ENCODE measurements at places on chromosomes 5 and 9. TPM values are rescaled to one million over a fixed set of nuclear protein-coding genes. Genes with fewer than 3 reads are reported as not detected.

DNA sequence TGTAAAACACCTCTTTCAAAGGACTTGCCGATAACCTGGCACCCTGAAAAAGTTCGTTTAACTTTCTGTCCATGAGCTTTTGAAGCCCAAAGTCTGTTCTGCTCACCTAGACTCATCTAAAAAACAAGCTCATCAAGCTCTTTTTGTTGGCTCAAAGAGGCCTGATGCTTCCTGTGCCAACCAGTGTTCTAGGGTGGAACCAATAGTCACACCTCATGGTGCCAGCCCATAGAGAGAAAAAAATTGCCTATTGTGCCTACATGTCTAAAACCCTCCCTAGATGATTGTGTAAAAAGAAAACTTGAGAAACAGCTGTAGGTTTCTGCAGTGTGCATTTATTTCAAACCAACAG, 4.7 kb downstream of the SH3RF2 start:
- peak overlapping the region; percentile 65 for H3K27ac ChIP-seq
- no peaks in the 10 kb centered on the region for H3K27me3 ChIP-seq
- H3K4me3 ChIP-seq: peak overlapping the region; percentile 87
- peaks cover 73% of the 10 kb centered on the region for H3K4me1 ChIP-seq
- peaks cover 28% of the 10 kb centered on the region for H3K36me3 ChIP-seq

GRCh38 chr9:104958751-104959150, 30.8 kb upstream of the ABCA1 start:
- no peaks in the 10 kb centered on the region for H3K27me3 ChIP-seq
- no peaks in the 10 kb centered on the region for H3K36me3 ChIP-seq
- DNase-seq: peak; percentile 11
- H3K4me3 ChIP-seq: no peak overlapping the region
- peaks cover 15% of the 10 kb centered on the region for H3K4me1 ChIP-seq

LCN15 gene
- not detected for total RNA-seq

SLC9A3 gene
- 1.0 TPM for total RNA-seq
